NCI-H2081 treated with DMSO at 0.1 percent for 48 hours (cell line): ENCODE measurements at places on chromosomes 13 and 19.

DNA sequence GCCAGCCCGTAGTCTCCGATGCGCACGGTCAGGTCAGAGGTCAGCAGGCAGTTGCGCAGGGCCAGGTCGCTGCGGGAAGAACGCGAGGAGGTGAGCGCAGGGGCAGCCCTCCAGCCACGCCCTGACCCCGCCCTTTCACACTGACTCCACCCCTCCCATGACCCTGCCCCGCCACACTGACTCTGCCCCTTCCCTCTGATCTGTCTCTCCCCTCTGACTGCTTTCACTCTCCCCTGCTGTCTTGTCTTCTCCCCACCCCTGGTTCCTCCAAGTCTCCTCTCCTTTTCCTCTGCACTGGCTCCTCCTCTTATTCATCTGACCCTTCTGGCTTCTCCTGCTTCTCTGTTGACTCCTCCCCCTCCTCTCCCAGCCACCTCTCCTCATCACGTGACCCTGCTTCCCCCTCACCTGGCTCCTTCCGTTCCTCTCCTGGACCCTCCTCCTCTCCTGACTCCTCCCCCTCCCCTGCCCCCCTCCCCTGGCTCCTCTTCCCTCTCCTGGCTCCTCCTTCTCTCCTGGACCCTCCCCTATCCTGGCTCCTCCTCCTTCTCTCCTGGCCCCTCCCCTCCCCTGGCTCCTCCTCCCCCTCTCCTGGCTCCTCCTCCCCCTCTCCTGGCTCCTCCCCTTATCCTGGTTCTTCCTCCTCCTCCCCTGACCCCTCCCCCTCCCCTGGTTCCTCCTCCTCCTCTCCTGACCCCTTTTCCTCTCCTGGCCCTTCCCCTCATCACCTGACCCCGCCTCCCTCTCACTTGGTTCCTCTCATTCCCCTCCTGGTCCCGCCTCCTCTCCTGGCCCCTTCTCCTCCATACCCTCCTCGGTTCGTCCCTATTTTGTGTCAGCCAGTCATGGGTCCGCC lies 9.9 kb downstream of the LMTK3 start:
- no peak for DNase-seq

DNA sequence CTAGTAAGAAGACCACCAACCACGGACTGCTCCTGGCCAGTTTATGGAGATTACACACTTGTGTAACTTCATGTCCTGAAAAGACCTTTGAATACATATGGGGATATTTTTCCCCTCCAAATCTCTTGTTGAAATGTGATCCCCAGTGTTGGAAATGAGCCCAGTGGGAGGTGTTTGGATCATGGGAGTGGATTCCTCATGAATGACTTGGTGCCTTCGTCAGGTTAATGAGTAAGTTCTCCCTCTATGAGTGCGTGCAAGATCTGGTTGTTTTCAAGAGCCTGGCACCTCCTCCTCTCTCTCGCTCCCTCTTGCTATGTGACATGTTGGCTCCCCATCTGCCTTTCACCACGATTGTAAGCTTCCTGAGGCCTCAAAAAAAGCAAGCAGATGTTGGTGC lies 769.0 kb upstream of the SLITRK1 start:
- no peak for DNase-seq

DNA sequence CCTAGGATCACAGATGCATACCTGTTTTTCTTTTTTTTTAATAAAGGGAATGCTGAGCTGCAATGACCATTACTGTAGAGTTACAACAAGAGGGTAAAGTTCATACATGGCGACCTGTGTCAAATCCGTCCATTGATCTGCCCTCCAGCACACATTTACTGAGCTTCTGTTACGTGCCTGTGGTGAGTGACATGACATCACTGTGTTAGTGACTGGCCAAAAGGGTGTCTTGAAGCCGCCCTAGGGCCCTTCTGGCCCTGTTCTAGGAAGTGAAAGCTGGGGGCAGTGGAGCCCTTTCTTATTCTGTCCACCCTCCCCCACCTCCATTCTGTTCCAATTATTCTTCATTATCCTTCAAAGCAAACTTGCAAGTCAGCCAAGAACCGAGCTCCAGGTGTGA lies 66.3 kb downstream of the ZIC5 start:
- no peak for DNase-seq

- DNase-seq, result no peak
Measured at GRCh38 chr13:79194272-79194671, 211.8 kb downstream of the RBM26 start.

- DNase-seq, result no peak
Measured at GRCh38 chr19:5943623-5944022, 29.6 kb downstream of the CAPS start.

DNA sequence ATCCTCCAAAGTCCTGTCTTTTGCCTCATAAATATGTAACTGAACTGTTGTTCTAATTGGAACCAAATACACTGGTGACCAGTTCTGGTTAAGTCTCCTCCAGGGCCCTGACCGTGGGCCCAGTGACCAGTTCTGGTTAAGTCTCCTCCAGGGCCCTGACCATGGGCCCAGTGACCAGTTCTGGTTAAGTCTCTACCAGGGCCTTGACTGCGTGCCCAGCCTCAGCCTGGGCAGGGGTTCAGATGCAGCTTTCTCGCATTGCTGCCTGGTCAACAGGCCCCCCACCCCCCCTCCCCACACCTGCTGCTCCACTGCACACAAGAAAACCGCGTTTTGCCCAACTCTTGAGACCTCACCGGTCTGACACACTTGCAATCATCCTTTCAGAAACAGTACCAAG lies 3.8 kb upstream of the GRTP1 start:
- DNase-seq, result no peak

DNA sequence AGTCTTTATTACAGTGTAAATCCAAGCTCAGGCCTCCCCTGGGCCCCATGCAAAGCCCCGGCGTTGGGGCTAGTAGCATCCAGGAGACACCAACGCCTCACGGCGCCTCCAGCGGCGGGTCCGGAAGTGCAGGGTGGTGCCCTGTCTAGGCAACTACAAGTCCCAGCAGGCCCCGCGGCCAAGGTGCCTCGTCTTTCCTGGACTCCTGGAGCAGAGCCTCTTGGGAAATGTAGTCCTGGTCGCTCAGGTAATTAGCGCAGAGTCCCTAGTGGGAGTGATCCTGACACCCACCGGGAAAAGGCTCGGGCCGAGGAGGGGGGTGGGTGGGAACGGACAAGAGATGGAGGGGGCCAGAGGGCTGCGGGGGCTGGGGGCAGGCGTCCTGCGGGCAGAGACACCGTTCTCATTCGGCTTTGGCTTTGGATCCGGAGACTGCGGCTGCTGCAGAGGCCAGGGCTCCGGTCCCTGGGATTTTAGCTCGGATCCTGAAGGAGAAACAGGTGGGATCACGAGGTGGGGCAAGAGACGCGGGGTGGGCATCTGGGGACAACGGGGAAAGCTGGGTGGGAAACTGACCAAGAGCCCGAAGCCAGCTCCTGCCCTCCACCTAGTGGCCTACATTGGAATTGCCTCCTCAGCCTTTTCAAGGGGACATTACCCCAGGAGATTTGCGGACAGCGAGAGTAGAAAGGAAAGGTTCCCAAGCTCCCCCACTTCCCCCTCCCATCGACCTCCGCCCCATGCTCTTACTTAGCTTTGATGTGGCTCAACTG lies 11.4 kb downstream of the RTN2 start:
- DNase-seq, result peak; percentile 79

- DNase-seq, result no peak
Measured at GRCh38 chr13:45846681-45847080, 4.9 kb downstream of the SIAH3 start.

GRCh38 chr13:41500511-41500910 lies 43.2 kb downstream of the RGCC start:
- DNase-seq, result no peak

DNA sequence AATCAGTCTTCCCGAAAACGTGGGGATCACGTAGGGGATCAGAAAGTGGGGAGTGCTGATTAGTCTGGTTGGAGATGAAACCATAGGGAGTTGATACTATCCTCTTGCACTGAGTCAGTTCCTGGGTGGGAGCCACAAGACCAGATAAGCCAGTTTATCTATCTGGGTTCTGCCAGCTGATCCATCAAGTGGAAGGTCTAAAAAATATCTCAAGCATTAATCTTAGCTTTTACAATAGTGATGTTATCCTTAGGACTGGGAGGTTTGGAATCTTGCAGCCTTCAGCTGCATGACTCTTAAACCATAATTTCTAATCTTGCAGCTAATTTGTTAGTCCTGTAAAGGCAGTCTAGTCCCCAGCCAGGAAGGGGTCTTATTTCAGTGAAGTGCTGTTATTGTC lies 2474.2 kb downstream of the PCDH9 start:
- no peak for DNase-seq

GRCh38 chr13:94683409-94683808 lies 28.9 kb downstream of the SOX21 start:
- DNase-seq, result no peak

- DNase-seq, result no peak
Measured at GRCh38 chr13:42906257-42906656, 85.8 kb downstream of the EPSTI1 start.

- no peak for DNase-seq
Measured at GRCh38 chr13:95059306-95059705, 241.9 kb downstream of the ABCC4 start.

DNA sequence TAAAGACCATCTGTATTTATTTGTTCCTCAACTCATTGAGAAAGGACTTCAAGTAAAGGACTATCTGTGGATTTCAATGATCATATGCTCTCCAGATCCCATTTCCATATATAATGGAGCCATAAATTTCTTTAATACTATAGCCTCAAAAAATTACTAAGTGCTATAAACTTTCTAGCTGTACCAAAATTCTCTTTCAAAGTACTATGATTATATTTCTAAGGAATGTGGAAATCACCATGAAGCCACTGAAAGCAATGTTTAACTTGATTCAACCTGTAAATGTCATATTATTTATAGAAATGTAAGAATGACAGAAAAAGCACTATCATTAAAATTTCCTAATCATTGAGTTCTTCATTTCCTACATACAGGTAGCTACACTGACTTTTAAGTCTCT lies 20.7 kb downstream of the TBC1D4 start:
- no peak for DNase-seq

DNA sequence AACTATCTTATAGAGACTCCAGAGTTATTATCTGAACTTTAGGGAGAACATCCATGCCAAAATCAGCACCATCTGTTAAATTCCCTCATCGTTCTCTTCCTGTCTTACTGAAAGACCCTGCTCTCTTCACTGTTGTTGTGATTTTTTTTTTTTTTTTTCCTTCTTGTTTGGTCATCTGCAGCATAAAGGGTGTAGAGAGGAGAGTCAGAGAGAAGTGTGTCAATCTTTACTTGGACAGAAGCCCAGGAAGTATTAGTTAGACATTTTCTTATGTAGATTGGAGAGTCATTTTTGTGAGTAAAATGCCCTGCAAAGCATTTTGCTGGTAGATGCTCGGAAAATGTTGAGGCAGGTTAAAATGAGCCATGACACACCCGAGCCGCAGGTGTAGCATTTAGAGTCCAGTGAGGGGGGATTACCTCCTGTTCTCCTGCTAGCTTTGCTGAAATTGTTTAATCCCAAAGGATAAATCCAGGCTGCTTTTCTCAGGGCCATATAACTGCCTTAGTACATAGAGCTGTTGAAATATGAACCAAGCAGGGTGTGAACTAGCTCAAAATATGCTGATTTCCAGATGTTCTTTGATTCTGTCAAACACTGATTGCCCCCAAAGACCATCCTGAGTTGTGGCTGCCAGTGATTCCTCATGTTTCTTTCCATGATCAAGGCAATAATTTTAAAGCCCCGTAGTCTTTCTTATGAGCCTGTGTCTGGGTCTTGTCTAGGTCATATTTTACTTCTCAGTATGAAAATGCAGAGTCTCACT lies 143.5 kb downstream of the DCT start:
- no peak for DNase-seq

- no peak for DNase-seq
Measured at GRCh38 chr19:53823380-53824120, 564 bp downstream of the NLRP12 start.

DNA sequence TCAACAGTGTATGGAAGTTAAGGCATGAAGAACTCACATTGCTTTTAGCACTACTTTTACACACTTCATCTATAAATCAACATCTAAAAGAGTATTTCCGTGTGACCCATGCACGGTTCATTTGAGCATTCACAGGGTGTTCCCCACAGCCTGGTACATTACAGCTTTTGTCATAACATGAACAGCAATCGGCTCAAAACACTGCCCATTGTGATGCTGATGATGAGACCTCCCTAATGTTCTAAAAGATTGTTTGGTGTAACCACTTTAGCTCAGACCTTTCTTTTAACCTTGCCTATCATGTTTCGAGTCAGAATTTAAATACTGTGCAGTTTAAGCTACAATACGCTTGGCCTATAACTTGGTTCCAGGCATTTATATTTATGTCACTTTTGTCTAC lies 4.1 kb upstream of the KLF5 start:
- DNase-seq, result no peak

- no peak for DNase-seq
Measured at GRCh38 chr13:50386541-50387050, 371.4 kb downstream of the KCNRG start.

- no peak for DNase-seq
Measured at GRCh38 chr13:51730927-51731326, 73.0 kb downstream of the DHRS12 start.

DNA sequence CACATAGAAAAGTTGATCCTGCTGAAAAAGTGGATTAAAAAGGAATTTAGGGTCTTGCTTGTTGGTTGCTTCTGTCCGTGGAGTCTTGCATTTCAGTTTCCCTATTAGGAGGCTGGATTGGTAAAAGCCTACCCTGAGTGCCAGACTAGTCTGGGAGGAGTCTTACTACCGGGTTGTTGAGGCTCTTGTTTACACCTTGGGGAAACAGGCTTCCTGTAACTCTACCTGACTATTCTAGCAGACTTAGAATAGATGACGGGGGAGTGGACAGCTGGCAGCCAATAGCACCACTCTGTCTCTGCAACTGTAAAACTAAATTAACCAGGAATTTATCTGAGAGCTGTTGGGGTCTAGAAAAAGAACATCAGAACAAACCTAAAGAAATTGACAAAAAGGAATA lies 11.3 kb upstream of the MPHOSPH8 start:
- no peak for DNase-seq

- DNase-seq, result no peak
Measured at GRCh38 chr19:18609717-18610051, 3.0 kb upstream of the TMEM59L start.

- DNase-seq, result no peak
Measured at GRCh38 chr19:38452430-38453366, 19.2 kb downstream of the RYR1 start.

- DNase-seq, result peak; percentile 4
Measured at GRCh38 chr19:3725640-3726310, 17.6 kb downstream of the TJP3 start.

DNA sequence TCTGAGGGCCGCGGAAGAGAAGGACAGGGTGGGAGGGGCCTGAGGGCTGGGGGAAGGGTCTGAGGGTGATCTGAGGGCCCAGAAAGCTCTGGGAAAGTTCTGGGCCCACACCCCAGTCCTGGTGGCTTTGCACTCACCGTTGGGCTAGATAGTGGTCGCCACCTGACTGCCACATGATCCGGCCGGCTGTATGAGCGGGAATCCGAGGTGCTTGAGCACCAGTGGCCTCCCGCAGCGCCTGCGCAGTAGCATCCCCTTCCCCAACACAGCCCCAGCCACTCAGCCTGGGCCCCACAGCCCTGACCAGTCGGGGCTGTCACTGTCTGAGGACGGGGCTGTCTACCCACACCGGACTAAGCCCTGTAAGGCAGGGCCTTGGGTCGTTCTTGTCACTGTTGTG lies 15.0 kb downstream of the PRODH2 start:
- no peak for DNase-seq

- no peak for DNase-seq
Measured at GRCh38 chr13:51988988-51989618, 22.1 kb downstream of the ATP7B start.

- DNase-seq, result no peak
Measured at GRCh38 chr13:78194904-78195639, 276.4 kb upstream of the EDNRB start.
